ENCODE measurements at places on chromosomes 12 and 14. TPM values are rescaled to one million over a fixed set of nuclear protein-coding genes. Genes with fewer than 3 reads are reported as not detected.

ANKRD33 gene
- not detected for total RNA-seq

DNA sequence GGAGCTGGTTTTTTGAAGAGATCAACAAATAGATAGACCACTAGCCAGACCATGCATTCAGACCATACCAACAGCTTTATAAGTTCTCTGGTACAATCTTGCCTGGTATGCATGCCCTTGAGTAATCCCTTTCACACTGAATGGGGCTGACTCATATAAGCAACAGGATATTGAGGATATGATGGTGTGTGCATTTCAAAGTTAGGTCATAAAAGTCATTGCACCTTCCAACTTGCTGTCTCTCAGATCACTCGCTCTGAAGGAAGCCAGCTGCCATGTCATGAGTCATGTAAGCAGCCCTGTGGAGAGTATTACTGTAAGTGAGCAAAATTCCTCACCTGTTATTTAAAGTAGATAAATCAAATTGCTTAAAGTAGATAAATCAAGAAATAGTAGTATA, 45.0 kb upstream of the OR6J1 start:
- DNase-seq: no peak

- no peak for DNase-seq
Measured at GRCh38 chr12:8658346-8658745, 4.3 kb downstream of the MFAP5 start.

GRCh38 chr14:91230397-91231035, 14.0 kb downstream of the GPR68 start:
- no peak for DNase-seq

DNA sequence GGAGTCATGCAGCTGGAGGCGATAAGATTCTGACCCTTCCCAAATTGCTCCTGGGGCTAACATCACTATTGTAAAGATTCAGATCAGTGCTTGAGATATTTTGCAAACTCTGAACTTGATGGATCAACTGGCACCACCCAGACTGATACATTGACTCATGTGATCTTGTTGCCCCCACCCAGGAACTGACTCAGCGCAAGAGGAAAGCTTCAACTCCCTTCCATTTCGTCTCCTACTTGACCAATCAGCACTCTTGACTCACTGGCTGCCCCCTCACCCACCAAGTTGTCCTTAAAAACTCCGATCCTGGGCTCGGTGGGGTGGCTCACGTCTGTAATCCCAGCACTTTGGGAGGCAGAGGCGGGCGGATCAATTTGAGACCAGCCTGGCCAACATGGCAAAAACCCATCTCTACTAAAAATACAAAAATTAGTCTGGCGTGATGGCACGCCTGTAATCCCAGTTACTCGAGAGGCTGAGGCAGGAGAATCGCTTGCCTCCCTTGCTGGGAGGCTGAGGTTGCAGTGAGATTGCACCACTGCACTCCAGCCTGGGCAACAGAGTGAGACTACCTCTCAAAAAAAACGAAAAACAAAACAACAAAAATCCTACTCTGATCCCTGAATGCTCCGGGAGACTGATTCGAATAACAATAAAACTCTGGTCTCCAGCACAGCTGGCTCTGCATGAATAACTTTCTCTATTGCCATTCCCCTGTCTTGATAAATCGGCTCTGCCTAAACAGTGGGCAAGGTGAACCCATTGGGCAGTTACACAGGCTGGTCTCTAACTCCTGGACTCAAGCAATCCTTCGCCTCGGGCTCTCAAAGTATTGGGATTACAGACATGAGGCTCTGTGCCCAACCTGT, 9.8 kb upstream of the ARF6 start:
- no peak for DNase-seq

CGRRF1 gene
- total RNA-seq: 20.7 TPM

DNA sequence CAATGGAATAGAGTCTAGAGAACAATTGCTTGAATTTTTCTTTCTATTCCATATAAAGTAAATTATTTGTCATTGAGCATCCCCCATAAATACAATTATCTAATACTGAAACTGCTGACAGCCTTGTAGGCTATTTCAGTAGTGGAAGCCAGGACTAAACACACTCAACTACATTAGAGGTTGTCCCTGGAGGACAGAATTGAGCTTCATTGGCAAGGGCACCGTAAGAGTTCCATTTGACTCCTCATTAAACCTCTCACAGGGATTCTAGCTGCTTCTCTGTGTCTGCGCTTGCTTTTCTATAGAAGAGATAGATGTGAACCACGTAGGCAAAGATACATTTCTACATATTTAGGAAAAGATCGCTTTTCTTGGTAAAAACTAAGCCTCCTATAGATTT, 3.5 kb upstream of the PTPRO start:
- DNase-seq: no peak

DNA sequence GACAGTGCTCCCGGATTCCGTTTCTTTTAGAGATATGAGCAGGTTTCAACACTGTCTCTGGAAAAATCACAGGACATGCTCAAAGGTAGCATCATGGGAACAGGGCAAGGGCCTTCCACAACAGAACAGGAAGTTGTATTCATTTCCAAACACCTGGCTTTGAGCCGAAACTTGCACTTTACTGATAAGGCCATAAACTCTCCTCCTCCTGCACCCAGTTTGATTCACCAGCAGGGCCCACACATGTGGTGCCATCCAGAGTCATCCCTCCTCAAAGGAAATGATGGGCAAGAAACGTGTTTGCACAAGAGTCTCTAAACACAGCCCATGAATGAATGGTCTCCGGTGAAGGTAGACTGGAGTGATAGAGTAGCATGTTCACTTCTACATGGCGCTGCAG, 268.4 kb upstream of the FKBP4 start:
- DNase-seq: no peak

CCDC175 gene
- total RNA-seq: not detected

- no peak for DNase-seq
Measured at GRCh38 chr12:127909041-127909440, 357.9 kb upstream of the TMEM132C start.

IGF1 gene
- total RNA-seq: 6.4 TPM

- DNase-seq: no peak
Measured at GRCh38 chr12:63889721-63890509, 45.4 kb downstream of the SRGAP1 start.

- DNase-seq: no peak
Measured at GRCh38 chr14:35383569-35384454, 20.7 kb downstream of the NFKBIA start.

DNA sequence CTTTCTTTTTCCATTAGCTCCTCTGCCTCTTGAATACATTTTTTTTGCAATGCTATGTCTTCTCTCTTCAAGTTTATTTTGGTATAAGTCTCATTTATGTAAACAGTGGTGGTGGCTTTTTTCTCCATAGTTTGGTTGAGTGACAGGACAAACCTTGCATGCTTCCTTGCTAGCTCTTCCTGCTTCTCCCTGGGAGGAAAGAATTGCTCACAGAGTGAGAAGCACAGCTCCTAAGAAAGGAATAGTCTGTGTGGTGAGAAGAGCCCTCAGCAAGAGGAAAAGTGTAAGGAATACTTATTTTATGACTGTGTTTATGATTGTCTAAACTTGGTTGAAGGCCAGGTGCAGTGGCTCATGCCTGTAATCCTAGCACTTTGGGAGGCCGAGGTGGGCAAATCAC, 11.5 kb downstream of the CCDC175 start:
- no peak for DNase-seq

GRCh38 chr14:91419044-91419397, 1.4 kb upstream of the CCDC88C start:
- no peak for DNase-seq

DNA sequence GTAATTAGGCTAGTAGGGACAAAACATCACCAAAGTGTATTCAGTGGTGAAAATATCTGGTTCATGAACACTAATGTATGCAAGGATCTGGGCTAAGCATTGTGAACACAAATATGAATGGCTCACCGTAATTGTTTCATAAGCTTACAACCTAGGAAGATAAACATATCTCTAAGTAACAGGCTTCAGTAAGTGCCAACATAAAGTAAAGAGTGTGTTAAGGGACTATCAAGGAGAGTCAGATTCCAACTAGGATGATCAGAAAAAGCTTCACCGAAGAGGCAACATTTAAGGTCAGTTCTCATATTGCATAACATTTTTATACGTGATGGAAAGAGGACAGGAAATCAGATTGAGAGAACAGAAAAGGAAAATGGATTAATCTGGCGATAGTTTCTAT, 29.4 kb downstream of the ABCC9 start:
- DNase-seq: no peak

GRCh38 chr12:21877293-21877982, 63.8 kb downstream of the ABCC9 start:
- DNase-seq: no peak

DNA sequence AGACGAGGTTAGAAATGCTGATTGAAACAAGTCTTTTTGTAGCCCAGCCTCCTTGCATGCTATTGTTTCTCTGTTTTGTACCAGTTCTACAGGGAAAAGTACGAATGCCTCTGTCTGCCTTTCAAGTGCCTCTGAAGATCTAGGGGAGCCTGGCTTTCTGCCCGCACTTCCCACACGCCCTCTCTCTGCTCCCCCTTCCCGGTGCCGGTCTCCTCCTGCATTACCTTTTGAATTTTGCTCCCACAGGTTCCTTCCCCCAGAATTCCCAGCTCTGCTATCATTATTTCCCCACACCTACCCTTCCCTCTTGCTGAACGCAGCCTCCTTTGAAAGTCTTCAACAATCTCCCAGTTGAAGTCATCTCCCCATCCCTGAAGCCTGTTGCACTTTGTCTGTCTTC, 689.7 kb downstream of the BCL11B start:
- no peak for DNase-seq

DNA sequence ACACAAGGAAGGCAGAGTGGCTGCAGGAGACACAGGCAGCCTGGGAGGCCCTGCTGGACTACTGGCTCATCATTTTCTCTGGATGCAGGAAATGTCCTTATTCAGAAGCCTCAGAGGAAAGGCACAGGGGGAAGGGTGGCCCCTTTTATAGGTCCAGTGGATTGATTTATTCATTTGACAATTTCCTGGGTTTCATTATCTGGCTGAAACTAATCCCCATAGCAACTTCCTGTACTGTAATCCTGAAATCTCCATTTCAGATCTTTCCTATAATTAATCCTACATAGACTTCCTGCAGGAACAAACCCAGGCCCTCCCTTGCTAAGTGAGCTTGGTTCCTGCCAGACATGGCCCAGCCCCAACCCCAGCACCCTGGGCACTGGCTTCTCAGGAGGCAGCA, 23.0 kb downstream of the KRT76 start:
- DNase-seq: no peak

DNA sequence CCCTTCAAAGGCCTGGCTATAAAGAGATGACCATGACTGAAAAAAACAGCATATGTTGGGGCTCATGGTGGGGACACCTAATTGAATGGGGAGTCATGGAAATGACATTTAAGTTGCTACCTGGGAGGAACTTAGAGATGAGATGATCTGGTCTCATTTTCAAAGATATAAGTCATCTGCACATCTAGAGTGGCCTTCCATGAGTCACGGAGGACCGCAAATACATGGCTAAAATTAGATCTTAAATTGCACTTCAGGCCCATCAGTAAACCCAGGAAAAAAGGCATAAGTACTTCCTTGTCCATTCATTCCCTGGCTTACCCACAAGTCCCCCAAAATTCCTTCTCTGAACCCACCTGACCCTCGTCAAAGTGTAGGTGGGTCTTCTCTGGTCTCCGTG, 53.4 kb downstream of the SPTB start:
- DNase-seq: no peak

- no peak for DNase-seq
Measured at GRCh38 chr12:42094277-42094676, 50.4 kb downstream of the GXYLT1 start.

DNA sequence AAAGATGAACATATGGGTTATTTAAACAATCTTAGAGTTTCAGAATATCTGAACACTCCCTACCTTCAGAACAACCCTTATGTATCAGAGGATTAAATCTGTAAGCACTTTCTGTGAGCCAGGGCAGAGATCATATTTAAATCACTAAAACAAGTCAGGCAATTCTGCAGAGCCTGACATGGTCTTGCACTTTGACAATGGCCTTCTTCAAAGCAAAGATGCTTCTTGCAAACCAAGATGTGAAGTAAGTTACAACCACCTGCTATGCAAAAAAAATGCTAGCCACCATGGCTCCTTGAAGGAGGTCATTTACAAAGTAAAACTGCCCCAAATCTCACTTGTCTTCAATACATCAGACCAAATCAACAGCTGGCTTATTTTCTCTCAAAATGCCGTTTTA, 3.2 kb downstream of the PPP1CC start:
- no peak for DNase-seq

DTX3 gene
- 21.4 TPM for total RNA-seq

SMCO2 gene
- not detected for total RNA-seq

- DNase-seq: no peak
Measured at GRCh38 chr12:19689801-19690472, 250.6 kb downstream of the AEBP2 start.
